Activated CD8-positive, alpha-beta memory T cell treated with anti-CD3 and anti-CD28 coated beads for 1 hour (primary cell): ENCODE measurements at places on chromosomes 11 and 22.
A peak's percentile ranks its signal among the peaks of the same experiment; 100 is the strongest.

DNA sequence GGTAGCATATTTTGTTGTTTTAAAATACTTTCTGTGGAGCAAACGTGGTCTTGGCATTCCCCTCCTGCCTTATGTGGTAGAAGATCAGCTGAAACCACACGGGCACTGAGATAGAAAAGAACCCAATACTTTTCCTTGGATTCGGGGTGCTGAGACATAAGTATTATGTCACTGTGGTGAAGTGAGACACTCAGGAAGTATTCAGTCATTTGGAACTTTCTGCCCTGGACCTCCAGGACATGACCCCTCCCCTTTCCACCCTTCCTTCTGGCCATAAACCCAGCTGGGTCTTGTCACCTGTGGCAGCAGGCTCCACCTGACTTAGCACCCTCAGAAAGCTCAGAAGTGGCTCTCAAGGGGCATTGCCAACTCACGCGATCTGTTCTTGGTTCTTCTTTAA lies 123.4 kb downstream of the SWAP70 start:
- no peak for DNase-seq

DNA sequence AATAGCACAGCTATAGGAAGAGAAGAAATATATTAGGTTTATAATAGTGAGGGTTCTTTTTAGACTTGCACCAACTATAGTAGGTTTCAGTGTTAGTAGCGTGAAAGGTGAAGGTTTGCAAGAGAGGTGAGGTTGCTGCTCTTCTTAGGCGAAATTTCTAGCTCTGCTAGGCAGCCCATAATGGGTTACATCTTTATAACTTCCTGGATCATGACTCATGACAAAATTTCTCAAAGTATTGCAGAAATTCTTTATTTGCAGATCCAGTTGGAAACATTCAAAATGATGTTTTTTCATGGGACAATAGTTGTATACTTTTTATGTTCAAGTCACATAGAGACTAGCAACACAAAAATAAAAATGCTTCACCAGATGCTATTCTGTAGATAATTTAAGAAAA lies 260.0 kb downstream of the SOX6 start:
- no peak for DNase-seq

DNA sequence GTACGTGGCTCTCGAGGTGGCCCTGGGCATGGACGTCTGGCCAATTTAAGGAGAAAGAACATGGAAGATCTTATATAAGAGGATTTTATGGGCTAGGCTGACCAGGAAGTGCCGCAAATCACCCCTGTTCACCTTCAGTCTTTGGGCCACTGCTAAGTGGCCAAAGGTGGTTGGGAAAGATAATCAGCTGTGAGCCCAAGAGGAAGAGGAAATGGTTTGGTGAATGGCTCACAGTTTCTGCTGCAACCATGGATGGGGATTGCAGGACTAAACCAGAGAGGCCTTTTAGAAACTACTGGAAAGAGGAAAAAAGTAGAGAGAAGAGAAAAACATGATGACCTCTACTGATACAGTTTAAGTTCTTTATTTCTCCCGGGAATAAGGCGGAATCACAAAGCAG lies 96.0 kb upstream of the ARHGAP20 start:
- no peak for DNase-seq

DNA sequence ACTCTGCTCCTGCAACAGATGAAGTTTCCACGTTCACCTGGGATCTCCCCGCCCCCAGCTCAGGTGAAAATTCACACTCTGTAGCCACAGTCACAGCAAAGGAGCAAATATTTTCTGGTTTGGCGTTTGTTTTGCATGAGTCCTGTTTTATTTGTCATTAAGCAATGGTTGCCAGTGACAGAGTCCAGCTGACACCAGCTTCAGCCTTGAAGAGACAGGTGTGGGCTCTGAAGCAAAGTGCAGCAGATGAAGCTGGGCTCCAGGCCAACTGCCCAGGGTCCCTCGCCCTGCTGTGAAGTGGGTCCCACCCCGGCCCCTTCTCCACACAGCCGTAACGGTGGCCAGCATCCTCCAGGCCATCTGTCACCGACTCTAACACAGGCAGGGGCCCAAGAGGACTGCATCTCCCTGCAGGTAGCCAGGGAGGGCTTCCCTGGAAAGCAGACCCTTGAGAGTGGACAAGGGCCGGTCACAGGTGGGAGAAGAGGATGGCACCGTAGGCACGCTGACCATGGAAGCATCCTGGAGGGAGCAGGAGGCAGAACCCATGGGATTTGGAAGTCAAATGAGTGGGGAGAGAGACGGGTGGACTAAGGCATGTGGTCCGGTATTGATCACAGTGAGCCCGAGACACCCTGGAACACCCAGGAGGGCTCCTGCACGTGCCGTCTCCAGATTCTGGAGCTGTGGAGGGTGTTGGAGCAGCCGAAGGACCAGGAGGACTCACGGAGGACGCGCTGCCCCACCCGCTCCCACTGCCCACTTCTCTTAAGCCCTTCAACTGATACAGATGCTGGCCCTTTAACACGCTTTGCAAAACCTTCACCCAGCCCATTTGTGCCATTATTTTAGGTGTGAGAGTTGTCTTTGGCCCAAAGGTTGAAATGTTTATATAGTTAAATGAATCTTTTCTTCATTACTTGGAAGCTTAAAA lies 294.5 kb downstream of the BRD1 start:
- no peak for DNase-seq

- DNase-seq: no peak
Measured at GRCh38 chr11:125564357-125564756, 4.9 kb upstream of the EI24 start.

- no peak for DNase-seq
Measured at GRCh38 chr22:25840167-25840566, 98.2 kb downstream of the MYO18B start.

GRCh38 chr11:43872995-43873394 lies 7.6 kb upstream of the ALKBH3 start:
- DNase-seq: no peak

- no peak for DNase-seq
Measured at GRCh38 chr11:80621871-80622270, 1181.0 kb upstream of the TENM4 start.

DNA sequence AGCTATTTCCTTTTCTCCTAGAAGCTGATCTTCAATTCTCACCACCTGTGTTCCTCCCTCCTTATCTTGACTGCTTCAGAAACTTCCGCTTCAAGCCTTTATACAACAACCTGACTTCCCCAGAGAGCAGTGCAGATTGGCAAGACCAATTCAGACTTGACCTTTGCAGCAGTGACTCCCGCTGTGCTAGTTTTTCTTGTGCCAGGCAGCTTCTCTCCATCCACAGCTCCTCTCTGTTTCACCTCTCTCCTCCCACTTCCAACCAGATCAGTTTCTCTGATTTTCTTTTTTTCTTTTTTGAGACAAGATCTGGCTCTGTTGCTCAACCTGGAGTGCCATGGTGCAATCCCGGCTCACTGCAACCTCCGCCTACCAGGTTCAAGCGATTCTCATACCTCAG lies 74.3 kb downstream of the GRAMD1B start:
- DNase-seq: no peak

GRCh38 chr11:8963569-8964323 lies 496 bp downstream of the TMEM9B start:
- DNase-seq: peak; percentile 50

GRCh38 chr22:25382762-25383161 lies 163.3 kb downstream of the CRYBB2 start:
- DNase-seq: no peak

DNA sequence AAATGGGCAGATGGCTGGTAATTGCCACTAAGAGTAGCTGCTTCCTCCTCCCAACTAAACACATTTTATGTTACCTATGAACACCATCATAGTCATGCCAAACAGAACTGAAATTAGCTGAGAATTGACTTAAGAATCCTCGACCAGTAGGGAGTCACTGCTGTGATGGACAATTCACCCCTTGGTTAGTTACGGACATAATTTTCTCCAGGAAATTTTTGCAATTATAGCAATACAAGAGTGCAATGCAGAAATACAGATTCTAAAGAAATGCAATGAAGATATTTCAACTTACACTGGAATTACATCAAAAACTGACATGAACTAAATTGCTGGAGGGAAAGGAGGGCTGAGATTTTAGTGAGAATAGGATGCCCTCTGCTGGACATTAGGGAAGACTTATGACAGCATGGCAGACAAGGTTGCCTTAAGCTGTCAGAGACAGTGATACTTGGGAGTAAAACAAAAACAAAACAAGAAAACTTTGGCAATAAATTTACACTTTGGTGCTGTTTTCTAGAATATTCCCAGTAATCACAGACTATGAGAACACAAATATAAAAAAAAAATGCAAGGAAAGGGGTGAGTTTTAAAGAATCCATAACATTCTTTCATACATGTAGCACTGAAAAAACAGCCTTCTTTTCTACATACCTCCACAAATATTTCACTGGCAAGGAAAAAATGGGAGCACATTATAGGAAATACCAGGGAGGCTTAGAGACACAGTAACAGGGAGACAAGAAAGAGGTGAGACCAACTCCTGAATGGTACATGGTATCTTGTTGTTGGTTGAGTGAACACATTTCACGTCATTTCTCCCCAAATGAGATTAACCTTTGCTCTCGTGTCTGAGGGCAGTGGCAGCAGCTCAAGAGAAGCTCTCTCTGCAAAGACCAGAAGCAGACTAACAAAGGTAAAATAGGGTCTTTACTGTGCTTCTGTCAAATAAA lies 11.2 kb upstream of the PPP2R1B start:
- no peak for DNase-seq

DNA sequence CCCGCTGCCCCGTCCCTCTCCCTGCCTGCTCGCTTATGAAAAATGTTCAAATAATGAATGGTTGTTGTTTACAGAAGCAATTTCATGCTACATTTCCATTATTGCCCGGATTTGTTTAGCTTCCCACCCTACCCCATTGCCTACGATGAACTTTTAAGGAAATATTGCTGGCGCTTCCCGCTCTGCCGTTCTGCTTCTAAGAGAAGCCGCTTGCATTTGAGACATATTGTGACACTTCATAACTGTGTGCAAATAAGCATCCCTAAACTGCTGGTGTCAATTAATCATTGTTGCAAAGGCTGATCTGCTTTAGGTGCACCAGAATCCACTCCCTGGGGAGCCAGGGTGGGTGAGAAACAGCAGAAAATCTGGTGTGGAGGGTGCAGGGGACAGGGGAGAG lies 52.3 kb upstream of the LMO1 start:
- no peak for DNase-seq

GRCh38 chr22:47420211-47420610 lies 657.8 kb downstream of the TBC1D22A start:
- DNase-seq: no peak

- DNase-seq: no peak
Measured at GRCh38 chr11:120904116-120904515, 119.8 kb upstream of the TBCEL start.

DNA sequence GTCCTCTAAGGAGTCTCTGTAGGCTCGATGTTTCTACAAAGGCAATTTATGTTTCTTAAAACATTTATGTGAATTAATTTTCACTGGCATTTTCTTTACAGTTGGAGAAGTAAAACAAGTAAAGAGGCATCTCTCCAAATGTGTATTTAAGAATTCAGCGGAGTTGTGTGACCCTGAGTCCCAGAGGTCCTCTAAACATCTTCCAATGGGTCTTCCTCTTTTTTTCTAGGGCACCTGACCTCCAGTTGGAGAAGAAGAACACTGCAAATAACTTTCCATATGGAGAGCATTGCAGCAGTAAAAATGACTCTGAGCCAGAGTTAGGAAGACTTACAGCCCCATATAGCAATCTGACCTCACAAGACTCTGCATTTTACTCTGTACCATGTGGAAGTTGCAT lies 480.5 kb upstream of the RAG2 start:
- DNase-seq: no peak

GRCh38 chr11:17744151-17744940 lies 9.8 kb downstream of the KCNC1 start:
- no peak for DNase-seq

GRCh38 chr11:76579752-76580151 lies 90.8 kb downstream of the LRRC32 start:
- no peak for DNase-seq

DNA sequence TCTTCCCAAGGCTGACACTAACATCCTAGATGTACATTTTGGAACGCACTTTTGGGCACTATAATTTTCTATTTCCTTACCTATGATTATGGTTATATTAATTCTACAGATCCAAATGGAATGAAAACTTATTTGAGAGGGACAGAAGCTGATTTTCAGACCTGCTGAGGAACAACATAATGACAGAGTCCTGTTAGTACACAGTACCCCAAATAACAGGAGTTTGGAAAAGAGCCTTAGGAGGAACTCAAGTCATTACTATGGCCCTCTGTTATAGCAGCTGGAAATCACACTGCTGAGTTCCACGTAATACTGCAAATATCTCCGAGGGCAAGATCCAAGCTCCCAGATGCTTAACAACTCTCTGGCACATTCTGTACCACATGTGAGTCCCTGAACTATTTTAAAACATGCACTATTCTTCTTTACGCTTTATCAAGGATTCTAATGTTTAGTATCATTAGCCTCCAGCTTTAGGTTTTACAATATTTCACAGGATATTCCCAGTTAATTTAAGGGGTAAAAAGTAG lies 1027.7 kb upstream of the CCDC90B start:
- no peak for DNase-seq

DNA sequence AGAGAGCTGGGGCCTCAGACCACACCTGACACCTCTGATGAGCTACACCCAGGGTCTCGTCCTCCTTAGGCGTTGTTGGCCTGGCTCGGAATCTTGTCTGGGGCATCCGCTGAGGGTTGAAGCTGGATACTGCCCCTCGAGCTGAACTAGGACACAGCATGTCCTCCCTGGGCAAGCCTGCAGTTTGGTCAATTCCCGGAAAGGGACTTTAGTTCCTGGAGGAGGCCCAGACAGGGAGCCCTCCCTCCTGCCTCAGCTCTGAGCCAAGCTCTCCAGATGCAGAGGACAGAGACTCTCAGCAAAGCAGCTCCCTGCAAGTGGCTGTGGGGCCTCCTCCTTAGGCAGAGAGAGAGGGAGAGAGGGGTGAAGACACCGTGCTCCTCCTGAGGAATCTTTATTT lies 4.9 kb downstream of the APOL3 start:
- DNase-seq: no peak

- no peak for DNase-seq
Measured at GRCh38 chr11:43931717-43932039, 10.8 kb upstream of the C11orf96 start.

DNA sequence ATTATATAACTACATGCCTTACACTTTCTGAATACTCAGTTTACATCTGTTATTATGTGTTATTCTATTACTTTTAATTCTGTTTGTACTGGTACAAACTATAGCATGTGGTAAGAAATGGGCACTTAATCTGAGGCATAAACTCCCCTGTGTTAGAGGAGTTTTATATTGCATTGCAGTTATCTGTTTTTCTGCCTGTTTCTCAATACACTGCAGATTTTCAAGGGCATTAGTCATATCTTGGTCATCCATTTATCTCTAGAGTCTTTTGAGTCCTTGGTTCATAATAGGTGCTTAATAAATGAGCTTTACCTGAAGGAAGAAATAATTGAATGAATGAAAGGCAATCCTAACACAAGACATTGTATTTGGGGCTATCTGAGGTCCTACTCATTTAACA lies 182.9 kb upstream of the CTSC start:
- no peak for DNase-seq

DNA sequence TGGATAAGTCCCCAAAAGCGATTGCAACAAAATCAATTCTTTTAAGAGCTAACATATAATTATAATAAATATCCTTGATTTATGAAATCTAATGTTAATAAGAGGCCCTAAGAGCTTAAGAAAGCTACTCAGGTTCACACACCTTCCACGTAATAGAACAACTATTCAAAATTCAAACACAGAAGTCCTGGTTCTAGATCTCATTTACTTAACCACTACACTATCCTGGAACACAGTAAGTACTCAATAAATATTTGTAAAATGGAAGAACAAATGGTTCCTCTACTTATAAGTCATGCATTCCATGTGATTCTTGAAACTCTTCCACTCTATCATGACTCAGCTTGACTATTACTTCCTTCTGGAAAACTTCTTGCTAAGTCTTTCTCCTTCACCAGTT lies 268.2 kb downstream of the FAM181B start:
- DNase-seq: no peak
